ENCODE measurements at places on chromosomes 7 and 10.

- DNase-seq = no peak
These were observed 1063.0 kb upstream of the AUTS2 start for GRCh38 chr7:68535266-68535665.

DNA sequence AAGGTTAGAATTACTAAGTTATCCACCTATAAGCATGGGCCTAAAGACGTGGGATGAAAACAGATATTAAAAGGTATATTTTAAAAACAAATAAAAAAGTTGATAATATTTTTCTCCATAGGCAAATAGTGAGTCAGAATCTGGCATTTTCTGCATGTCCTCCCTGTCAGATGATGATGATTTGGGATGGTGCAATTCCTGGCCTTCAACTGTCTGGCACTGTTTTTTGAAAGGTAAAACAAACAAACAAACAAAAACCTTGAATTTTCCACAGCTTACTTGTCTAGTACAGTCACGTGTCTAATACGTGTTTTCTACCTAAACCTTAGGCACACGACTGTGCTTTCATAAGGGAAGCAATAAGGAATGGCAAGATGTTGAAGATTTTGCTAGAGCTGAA, 17.4 kb downstream of the HBP1 start:
- no peak for DNase-seq

DNA sequence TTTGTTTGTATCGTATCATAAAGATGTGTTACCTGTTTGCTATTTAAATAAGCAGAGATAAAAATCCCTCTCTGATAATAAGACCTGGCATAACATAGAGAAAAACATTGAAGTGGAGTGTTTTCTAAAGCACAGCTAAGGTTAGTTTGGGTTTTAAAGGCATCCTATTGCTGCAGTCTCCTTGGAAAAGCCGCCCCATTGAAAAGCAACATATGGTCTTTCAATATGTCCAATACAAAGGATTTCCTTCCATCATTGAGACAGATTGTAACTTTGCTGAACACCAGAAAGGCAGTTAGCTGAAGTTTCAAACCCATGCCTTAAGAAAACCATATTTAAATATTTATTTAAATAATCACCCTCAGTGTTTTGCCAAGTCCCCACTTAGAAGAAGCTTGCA, 898.5 kb upstream of the KCND2 start:
- DNase-seq = no peak

DNA sequence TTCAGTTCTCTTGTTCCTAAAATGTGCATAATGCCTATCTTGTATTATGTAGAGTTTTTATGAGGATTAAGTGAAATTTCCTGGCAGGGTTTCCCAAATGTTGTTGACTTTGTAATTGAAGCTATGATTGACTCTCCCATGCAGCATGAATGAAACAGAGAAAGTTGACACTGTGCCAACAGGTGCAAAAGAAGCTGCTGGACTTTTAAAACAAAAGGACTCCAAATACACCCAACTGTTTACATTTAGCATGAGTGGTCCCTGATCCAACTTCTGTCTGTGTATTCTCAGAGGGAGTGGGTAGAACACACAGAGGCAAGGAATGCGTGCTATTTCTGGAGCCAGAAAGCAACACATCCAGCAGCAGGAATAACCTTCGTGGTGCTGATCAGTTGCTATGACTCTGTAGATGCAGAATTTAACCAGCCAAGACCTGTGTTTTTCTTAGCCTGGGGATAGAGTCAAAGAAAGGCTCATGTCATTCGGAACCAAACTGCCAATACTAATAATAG, 14.4 kb upstream of the RBM20 start:
- no peak for DNase-seq

- DNase-seq = no peak
These were observed 29.7 kb downstream of the MKLN1 start for GRCh38 chr7:131357282-131357880.

- DNase-seq = no peak
These were observed 49.4 kb downstream of the VCL start for GRCh38 chr10:74047304-74047703.

GRCh38 chr7:8149222-8149621, 112.7 kb downstream of the ICA1 start:
- DNase-seq = no peak

DNA sequence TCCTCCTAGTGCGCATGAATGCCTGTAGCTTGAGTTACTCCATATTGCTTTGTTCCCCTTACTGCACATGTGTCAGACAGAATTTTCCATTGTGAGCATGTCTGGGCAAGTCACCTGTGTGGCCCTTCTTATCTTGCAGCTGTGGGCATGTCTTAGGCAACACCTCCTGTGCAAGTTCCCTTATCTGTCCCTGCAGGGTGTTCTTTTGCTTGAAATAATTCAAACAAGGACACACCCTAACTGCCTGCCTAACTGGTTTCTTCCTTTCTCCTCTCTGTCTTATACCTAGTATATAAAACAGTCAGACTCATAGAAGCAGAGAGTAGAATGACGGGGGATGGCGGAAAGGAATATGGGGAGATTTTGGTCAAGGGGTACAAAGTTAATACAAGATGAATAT, 421.1 kb upstream of the SORCS1 start:
- DNase-seq = no peak

DNA sequence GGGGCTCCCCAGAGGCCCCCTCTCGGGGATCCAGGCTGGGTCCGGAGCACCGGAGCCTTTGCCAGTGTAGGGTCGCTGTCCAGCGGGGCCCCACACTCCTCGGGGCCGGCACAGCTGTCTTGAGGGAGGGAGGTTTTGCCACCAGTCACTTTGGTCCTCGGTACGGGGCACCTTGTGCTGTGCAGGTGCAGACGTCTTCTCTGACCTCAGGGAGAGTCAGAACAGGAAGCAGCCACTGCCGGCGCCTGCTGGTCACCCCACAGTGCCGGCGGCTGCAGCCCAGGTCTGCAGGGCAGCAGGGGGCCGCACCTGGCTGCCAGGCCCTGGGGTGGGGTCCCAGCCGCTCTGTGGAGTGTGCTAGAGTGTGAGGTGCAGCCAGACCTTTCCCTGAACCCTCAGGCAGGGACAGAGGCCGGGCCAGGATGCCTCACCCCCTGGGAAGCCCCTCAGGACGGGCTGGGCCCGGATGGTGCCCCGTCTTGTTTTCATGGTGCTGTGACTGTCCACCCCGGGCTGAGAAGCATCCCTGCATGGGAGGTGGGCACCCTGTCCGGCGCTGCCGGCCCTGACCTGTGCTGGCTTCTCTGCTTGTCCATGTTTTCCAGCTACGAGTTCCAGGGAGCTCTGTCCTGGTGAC, 8.2 kb downstream of the MAFK start:
- no peak for DNase-seq

DNA sequence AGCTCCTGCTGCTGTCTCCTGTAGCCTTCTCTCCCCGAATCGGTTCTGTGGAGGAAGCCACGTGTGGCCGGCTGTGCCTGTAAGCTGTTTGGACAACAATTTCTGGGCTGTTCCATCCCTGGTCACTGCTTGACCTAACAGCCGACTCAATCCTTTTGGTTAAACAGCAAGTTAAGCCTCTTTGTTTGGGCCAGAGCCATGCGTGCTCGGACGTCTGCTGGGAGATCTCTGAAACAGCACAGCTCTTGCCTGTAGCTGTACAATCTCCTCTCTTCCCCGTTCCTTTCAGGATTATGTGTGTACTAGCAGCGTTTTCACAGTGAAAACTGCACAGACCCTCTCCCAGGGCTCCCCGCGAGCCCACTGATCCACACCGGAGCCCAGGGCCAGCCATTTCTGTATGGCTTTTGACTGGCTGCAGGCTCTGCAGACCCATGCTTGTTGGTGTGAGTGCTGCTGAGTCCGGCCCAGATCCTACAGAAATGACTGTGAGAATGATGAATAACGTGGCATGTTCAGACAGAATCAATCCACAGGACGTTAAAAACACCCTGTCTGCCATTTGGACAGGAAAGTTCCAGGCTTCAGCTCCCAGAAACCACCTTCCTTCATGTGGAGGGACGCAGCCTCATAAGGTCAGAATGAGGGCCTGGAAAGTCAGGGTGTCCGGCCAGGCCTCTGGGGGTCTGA, 428.6 kb upstream of the ADARB2 start:
- DNase-seq = no peak

GRCh38 chr10:62422068-62422590, 48.0 kb downstream of the ZNF365 start:
- DNase-seq = peak; percentile 14

DNA sequence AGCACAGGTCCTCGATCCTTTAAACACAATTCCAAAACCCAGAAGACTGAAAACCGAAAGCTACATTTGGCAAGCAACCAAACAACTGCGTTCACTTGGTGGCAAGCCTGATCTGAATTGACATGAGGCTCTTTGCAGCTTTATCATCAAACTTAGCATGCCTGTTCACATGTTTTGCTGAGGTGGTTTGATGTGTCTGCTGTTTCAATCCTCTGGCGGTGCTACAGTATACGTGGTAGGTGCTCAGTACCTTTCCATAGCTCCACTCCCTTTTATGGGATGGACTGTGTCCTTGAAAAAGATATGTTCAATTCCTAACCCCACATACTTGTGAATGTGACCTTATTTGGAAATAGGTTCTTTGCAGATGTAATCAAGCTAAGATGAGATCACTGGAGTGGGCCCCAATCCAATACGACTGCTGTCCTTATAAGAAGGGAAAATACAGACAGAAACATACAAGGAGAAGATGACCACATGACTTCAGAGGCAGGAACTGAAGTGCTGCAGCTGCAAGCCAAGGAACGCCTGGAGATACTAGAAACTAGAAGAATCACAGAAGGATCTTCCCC, 33.4 kb downstream of the CCDC6 start:
- DNase-seq = no peak

DNA sequence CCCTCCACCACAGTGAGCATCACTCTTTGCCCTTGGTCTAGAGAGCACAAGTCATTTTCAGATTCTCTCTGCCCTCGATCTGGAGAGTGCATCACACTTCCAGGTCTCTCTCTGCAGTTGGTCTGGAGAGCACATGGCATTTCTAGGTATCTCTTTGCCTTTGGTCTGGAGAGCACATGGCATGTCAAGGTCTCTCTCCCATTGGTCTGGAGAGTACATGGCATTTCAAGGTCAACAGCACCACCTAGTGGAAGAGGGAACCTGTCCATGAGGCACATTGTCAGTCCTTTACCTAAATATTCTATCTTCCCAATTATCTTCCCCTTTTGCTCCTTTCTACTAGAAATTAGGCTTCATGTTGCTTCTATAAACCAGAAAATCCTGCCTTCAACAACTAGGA, 1139.4 kb downstream of the XPNPEP1 start:
- DNase-seq = peak; percentile 66

- DNase-seq = no peak
These were observed 44.0 kb upstream of the ZMIZ1 start for GRCh38 chr10:79024720-79025198.

DNA sequence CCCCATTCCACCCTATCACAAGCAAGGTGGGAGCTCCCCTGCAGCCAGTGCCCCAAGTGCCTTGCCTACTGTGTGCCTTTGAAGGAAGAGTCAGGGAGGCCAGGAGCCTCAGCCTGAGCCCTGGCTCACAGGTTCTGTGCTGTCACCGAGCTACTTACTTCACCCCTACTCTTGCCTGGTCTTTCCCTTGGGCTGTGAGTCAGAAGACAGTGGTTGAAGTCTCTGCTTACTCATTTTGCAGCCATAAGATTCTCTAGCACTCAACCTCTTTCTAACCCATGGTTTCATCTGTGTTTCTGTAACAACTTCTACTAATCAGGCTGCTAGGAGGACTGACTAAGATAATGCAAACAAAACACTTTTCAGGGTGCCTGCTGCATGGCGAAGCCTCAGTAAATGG, 114.5 kb downstream of the PLCE1 start:
- DNase-seq = peak; percentile 8

DNA sequence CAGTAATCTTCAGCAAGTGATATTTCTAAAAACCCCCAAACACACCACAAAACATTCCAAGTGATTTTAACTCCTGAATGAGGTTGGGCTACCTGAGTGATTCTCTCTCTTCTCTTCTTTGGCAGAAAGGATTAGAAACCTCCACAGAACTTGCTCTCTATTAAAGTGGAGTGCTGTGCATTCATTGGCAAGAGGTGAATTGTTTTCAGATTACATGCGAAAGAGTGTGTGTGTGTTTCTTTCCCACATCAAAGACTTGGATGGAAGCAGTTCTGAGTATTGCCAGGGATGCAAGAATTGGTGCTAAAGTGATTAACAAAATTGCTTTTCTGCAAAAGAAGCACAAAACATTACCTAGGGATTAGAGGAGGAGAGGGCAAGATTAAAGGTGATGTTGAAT, 13.1 kb upstream of the FBXW4 start:
- no peak for DNase-seq

DNA sequence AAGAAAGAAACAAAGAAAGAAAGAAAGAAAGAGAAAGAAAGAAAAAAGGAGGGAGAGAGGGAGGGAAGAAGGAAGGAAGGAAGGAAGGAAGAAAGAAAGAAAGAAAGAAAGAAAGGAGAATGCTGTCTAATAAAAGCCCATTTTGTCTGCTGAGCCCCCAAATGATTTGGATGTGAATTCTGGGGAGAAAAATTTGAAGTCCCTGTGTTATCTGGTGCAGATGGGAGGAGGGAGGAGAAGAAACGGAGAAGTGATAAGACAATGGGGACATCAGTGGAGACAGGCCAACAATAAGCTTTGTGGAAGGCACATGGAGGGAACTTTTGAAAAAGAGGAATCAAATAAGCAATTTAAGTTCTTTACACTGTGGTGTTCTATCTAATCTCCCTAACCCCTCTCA, 24.6 kb upstream of the TMEM273 start:
- DNase-seq = no peak

- DNase-seq = no peak
These were observed 83.8 kb downstream of the PDGFA start for GRCh38 chr7:435630-436366.

GRCh38 chr10:11325817-11326216, 285.6 kb downstream of the USP6NL start:
- DNase-seq = no peak

- no peak for DNase-seq
These were observed 1005.0 kb downstream of the LRMDA start for GRCh38 chr10:76436401-76436811.

GRCh38 chr10:84432891-84433290, 104.5 kb downstream of the CCSER2 start:
- no peak for DNase-seq

DNA sequence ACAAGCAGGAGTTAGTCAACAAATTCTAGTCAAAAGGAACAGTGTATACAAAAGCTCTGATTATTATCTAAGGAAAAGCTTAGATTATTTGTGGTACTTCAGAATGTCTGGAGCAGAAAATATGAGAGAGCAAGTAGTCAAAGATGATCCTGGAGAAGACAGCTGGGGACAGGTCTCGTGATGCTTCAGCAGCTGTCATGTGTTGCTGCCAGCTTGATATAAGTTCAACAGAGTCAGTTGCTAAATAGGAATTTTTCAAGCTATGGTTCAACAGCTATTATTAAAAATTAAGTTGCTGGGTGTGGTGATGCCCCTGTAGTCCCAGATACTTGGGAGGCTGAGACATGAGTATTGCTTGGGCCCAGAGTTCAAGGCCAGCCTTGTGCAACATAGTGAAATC, 240.0 kb upstream of the RHOBTB1 start:
- no peak for DNase-seq

GRCh38 chr7:22110227-22110839, 164.6 kb upstream of the CDCA7L start:
- peak; percentile 84 for DNase-seq

DNA sequence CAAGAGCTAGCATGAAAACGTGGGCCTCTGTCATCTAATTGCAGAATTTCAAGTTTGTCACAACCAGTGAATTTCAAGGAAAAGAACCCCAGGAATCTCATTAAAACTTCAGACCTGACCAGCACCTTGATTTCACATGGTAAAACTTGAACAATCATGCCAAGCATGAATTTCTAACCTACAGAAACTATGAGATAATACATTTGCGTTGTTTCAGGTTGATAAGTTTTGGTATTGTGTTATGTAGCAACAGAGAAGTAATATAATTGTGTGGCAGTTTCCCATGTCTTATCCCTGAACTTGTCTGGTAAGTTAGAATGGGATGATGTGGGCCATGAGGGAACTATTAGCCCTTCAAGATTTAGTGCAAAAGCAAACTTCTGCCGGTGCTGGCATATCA, 530.1 kb downstream of the ANKRD7 start:
- no peak for DNase-seq
